Stimulated activated CD4-positive, alpha-beta T cell treated with anti-CD3 and anti-CD28 coated beads, Interleukin-1b, Interleukin-23, amount 100 ng/mL, for 1 hour (primary cell): ENCODE measurements at places on chromosomes 3 and 15.

DNA sequence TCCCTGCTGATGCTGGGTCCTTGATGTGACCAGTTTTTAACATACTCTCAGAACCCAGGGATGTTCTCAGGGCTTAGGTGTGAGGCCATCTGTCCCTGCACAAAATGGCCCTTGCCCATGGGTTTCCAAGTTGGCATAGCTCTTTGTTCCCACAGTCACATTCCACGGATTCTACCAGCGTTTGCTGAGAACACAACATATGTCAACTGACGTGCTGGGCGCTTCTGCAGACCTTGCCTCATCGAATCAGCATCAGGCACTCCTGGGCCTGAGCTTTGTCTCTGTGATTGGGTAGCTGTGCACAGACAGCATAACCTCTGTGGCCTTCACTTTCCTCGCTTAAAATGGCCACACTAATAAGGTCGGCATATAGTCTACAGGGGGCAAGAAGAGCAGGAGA, 69.0 kb downstream of the MGLL start:
- no peak for DNase-seq

DNA sequence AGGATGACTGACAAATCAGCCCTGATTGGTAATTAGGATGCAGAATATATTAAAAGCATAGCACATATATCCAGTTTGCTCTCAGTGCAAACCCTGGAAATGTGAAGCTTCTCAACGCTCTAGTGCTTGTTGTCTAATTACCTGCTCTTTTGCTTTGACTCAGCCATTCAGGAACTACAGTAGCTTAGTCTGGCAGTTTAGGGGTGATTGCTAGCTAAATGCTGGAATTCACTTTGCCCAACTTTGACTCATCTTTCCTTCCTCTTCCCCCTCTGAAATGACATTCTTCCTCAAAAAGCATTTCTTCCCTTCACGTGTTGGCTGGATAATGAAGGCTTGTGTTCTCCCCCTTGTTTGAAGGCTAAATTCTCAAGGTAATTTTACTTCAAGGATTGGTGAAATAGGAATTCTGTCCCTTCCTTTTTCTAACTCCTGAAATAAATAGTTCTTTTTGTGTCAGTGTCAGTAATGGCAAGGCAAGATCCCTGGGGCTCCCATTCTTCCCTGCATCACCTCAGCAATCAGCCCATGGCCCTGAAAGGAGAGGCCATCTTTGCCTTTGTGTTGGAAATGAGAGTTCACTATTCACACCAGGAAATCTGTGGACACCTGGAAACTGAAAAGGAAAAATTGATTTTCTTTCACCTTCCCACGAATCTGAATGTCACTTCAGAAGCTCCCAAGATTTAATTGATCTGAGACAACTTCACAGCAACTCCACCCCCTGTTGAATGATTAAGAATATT, 103.6 kb downstream of the ECT2 start:
- DNase-seq: no peak

DNA sequence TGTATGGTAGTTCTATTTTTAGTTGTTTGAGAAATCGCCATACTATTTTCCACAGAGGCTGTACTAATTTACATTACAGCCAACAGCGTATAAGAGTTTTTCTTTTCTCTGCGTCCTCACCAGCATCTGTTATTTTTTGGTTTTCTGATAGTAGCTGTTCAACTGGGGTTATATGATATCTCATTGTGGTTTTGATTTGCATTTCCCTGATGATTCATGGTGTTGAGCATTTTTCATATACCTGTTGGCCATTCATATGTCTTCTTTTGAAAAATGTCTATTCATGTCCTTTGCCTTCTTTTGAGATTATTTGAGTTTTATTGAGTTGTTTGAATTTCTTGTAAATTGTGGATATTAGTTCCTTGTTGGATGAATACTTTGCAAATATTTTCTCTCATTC, 114.6 kb downstream of the LRRK1 start:
- no peak for DNase-seq

GRCh38 chr15:85639752-85640381, 154.9 kb downstream of the KLHL25 start:
- no peak for DNase-seq

DNA sequence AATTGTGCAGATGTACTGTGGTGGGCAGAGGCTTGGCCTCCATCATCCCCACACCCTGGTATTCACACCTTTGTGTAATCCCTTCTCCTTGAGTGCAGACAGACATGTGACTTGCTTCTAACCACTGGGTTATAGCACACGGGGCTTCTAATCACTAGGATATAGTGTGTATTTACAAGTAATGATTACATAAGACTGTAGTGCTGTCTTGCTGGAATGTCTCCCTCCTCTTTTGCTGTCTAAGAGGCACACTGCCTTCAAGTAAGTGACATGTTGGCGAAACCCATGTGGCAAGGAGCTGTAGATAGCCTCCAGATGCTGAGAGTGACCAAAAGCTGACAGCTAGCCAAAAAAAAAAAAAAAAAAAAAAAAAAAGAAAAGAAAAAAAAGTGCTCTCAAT, 542.7 kb upstream of the MDFIC2 start:
- DNase-seq: no peak

GRCh38 chr15:72112116-72112515, 5.8 kb downstream of the MYO9A start:
- no peak for DNase-seq

GRCh38 chr3:31392568-31392967, 140.2 kb upstream of the STT3B start:
- no peak for DNase-seq

DNA sequence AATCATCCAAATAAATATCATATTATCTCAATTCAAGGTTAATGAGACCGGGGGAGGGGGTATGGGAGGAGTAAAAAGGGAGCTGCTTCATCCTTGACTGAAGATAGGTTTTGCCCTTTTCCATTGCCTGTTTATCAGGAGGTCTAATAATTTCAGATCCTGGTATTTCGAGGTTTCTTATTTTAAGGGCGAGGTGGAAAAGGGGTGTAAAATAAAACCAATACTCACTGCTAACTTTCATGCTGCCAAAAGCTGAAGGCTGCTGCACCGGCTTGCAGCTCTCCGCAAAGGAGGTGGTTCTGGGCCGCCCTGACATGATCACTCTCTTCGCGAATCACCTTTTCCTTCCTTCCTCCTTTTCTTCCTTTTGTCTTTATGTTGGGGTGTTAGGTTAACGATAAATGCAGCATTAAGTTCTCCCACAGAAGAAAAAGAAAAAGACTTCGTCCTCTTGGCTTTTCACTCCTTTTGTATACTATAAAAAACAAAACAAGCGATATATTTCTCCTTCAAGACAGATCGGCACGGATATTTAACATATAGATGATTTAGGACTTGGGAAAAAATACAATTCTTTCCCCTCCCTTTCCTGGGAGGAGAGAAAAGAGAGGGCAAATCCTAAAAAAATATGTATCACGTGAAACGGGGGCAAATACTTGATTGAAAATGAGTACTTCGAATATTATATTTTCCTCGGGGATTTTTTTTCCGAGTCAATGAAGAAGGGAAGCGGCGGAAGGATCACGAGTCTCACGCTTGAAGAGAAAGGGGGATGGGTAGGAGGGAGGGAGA, 932 bp downstream of the GSK3B start:
- DNase-seq: no peak

DNA sequence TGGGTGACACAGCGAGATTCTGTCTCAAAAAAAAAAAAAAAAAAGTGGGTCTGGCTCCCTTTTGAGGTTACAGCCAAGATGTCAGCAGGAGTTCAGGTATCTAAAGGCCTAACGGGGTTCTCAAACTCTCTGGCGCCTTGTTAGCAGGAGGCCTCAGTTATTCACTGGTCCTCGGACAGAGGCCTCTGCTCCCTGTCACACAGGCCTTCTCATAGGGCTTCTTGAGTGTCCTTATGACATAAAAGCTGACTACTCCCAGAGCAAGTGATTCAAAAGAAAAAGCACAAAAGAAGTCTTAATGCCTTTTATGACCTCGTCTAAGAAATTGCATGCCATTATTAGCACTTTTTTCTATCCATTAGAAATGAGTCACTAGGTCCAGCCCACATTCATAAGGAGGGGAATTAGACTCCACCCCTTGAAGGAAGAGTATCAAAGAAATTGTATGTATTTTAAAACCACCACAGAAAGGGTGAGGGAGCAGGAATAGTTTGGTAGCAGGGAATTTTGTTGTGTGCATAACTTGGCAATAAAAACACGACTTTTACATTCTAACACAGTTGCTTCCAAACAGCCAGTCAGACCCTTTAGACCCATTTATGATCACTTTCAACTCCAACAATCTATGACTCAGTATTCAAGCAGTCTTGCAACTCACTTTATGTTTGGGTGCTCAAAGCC, 90.3 kb downstream of the MEX3B start:
- DNase-seq: no peak

GRCh38 chr3:123332124-123332641, 116.7 kb downstream of the ADCY5 start:
- DNase-seq: no peak

DNA sequence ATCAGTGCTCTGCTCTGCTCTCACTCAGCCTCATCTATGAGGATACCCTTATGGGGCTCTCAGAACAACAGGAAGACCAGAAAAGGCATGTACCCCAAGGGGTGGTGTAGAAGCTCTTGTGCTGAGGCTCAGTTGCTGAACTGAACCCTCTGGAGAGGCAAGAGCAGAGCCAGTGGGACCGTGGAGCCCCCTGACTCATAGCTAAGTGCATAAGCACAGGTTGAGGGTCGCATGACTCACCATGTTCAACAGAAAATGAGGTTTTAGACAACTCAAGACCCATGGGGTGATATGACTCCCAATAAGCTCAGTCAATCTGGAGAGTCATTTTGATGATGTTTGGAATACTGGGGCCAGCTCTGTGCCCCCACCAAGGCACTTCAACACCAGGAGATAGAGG, 37.3 kb downstream of the CRYGS start:
- no peak for DNase-seq

DNA sequence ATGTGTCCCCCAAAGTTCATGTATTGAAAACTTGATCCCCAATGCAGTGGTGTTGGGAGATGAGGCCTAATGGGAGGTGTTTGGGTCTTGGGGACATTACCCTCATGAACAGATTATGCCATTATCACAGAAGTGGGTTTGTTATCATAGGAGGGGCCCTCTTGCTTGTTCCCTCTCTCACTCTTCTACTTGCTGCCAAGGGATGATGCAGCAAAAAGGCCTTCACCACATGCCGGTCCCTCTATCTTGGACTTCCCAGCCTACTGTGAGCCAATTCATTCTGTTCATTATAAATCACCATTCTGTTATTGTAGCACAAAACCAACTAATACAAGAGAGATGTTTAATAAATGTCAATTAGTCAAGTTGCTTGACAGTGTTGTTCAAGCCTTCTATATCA, 47.2 kb downstream of the FAM227B start:
- DNase-seq: no peak

DNA sequence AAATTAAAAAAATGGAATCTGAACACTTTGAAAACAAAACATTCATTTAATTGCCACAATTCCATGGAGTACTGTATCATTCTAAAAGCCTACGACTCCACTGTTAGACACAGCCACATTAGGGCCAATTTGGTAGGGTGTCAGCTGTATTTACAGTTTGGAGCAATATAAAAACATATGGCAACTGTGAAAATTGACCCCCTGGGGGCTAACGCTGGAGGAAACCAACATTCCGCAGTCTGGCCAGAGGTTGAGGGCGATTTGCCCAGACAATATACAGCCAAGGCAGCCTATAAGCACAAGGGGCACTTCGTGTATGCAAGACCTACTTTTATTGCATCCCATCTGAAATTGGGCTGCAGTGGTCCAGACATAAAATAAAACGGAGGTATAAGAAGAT, 476.5 kb upstream of the WNT5A start:
- no peak for DNase-seq

DNA sequence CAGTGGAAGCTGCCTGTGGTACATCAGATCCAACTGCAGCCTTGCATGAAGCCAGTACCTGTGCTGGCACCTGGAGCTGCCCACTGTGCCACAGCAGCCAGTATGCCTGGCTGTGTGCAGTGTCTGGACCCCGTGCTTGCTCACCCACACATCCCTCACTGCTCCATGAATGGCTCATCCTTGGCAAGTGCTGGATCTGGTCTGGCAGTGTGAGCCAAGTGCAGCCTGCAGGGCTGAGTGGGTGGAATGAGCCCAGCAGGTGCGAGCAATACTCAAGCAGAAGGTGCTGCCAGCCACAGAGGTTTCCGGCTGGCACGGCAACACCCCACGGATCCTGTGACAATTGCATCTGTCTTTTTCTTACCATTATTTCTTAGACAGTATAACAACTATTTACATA, 488.2 kb upstream of the ROBO2 start:
- DNase-seq: no peak

DNA sequence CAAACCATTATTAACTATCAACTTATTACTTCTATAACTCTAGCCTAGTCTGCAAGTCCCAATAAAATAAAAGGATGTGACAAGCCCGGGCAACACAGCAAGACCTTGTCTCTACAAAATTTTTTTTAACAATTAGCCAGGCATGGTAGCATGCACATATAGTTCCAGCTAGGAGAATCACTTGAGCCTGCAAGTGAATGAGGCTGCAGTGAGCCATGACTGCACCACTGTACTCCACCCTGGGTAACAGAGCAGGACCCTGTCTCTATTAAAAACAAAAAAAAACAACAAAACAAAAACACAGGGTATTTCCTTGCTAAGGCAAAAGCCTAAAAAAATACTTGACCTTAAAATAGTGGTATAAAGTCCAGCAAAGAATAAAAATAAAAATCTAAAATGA, 31.4 kb downstream of the ANKRD28 start:
- DNase-seq: no peak

DNA sequence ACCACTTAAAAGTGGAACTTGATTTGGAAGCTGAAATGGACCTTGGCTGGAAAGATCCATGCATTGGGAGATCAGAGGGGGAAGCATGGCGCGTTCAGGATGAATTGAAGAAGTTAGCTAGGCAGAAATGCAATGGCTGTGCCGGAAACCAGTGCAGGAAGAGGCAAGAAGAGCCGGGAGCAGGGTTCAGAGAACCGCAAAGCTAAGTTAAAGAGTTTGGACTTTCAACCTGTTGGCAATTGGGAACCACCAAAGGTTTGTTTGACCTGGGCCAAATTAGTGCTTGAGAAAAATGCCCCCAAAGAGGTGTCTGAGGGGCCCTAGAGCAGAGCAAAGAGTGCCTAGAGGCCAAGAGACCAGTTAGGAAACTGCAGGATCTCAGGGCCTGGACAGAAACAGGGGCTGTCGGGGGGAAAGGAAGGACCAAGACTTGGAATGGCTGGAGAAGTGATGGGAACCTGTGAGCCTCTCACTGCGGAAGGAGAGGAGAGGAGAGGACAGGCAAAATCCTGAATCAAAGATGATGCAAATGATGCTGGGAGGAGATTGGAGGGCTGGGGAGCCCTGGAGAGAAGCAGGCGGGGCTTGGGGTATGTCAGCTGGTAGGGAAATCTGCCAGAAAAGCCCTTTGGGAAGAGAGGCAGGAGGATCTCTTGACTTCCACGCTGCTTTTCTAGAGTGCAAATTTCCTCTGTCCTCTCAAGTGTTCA, 49.3 kb downstream of the FAM174B start:
- no peak for DNase-seq
